GF-D8 (cell line): ENCODE measurements at places on chromosomes 1 and 21.

DNA sequence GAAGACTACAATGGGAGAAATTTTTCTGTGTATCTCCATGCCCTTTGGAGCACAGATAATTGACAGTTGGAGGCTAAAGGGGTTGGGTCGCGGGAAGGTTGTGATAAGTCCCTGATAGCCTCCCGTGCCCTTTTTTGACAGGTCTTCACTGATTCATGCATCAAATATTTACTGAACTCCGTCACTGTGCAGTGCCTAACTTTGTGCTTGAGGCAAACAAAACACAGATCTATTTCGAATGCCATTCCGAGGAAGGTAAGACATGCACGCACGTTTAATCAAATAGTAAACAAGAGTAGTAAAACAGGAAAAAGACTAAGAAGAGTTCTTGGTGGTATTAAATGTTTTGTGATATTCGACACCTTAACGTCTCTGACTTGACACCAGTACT is 494 bp upstream of the PIP5K1A start:
- no peak for DNase-seq

- no peak for DNase-seq
These were observed 12.2 kb upstream of the SPEN start for GRCh38 chr1:15835205-15835740.

GRCh38 chr1:4093856-4094565 is 193.9 kb upstream of the C1orf174 start:
- DNase-seq: no peak

DNA sequence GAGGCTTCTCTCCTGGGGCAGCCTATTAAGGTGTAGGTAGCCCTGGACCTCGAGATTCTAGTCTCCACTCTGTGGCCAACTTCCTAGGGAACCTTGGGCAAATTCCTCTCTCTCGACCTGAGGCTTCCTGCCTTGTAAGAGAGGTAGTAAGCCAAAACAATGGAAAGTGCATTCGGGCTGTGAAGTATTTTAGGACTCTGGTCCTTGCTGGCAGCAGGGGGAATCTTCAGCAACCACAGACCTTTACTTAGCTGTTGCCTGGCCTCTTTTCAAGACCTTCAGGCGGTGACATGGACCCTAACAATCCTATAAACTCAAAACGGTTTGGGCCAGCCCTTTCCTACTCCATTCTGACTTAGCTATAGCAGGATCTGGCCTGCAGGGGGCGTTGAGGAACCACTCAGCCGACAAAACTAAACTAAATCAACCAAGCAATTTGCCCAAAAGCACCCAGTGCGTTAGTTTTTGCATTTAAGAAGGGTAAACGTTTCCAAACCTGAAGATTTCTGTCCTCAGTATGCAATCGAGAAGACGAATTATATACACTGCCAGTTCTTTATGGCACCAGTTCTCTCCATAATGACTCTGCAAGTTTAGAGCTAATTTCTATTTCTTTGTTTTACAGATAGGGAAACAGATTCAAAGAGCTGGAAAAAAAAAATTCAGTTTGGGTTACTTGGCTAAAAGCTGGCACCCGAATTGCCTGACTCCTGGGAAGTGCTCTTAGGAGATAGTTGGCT is 10.9 kb upstream of the SESN2 start:
- DNase-seq: peak; percentile 60

GRCh38 chr1:42674214-42674613 is 8.0 kb upstream of the YBX1 start:
- no peak for DNase-seq

DNA sequence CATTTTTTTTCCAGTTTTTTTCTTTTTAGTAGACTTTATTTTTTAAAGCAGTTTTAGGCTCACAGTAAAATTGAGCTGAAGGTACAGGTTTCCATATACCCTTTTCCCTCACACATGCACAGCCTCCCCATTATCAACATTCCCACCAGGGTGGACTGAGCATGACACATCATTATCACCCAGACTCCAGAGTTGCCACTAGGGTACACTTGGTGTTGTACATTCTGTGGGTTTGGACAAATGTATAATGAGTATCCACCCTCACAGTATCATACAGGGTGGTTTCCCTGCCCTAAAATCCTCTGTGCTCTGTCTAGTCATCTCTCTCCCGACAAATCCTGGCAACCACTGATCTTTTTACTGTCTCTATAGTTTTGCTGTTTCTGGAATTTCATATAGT is 3.0 kb upstream of the AIM2 start:
- no peak for DNase-seq

DNA sequence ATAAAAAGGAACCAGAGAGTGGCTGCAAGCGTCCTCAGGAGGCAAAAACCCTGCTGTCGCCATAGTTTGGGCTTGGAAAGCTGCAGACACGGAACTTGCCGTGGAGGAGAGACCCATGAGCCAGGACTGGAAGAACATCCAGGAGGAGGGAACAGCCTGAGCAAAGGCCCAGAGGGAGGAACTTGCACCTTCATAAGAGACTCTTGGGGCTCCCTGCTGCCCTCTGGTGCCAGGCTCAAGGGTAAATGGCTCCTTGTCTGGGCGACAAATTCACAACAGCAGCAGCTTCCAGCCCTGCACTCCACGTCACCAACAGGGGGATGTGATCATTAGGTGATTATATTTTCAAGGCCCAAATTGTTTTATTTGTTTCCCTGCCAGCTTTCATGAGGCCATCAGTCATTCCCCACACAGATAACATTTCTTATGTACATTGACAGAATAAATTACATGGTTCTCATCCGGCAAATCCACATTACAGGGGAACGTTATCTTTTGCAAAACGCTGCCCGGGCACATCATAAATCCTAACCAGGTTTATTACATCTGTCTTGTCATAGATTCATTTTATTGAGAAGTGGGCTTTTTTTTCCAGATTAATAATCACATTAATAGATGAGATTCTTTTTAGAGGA is 143.0 kb upstream of the GRIK3 start:
- DNase-seq: no peak

- DNase-seq: no peak
These were observed 5.1 kb upstream of the SMIM1 start for GRCh38 chr1:3767328-3767925.

DNA sequence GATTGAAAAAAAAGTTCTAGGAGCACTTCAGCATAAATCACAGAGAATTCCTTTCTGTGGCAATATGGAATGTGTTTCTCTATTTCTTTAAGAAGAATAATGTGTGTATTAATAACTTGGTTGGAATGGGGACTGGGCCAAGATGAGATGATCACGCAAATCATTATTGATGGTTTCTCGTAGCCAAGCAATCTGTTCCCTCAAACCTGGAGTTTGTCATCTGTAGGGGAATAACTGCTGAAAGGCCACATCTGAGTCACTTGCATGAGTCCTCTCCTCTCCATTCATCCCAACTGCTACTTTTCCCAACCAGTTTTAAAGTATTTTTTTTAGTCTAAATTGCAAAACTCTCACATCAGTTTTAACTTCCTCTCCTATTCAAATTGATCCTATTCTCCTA is 480.4 kb downstream of the PLPP3 start:
- DNase-seq: no peak

- no peak for DNase-seq
These were observed 1.6 kb upstream of the MMP23B start for GRCh38 chr1:1630191-1630964.

DNA sequence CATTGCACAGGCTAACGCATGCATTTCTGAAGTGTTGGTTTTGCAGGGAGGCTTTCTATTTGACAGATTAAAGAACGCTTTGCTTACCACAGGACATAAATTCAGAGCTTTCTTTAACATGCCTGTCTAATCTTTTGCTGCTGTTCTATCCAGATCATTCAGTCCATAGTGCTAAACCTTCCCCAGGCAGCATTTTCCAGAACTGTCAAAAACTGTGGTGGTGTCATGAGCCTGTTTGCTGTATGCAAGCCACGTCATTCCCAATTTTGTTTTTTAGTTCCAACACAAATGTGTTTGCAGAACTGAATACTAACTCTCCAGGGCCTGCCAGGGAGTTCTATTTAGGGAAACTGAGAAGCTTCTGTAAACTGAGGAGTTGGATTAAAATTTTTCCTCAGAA is 390.5 kb upstream of the LYPLAL1 start:
- DNase-seq: no peak

DNA sequence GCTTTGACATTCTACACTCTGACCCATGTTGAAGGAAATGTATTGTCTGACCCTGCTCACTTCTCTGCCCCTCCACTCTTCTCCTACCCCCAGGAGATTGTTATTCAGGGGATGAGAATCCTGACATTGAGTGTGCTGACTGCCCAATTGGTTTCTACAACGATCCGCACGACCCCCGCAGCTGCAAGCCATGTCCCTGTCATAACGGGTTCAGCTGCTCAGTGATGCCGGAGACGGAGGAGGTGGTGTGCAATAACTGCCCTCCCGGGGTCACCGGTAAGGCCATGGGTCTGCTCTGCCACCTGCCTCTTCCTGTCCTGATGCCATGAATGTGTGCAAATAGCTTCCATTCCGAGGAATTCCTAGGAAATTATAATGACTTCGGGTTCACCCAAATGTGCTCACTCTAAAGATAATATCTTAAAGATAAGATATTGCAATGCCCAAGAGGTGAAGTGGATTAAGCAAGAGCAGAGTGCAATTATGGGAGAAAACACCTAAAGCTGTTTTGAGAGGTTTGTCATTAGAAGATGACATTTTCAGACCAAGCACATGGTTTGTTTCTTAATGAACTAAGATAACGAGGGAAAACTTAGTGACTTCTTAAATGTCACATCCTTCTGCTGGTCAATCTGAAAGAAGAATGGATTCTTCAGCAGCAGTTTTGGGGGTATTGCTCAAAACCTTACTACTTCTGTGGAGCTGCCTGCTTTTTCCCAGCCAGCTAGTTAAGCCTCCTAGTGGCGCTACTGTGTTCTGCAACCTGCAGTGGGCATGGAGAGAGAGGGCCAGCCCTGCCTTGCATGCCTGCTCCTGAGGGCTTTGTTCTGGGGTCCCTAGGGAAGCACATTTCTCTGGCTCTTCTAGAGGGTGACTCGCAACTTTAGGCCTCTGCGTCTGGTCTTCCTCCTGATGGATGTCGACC is 41.6 kb downstream of the LAMC2 start:
- DNase-seq: no peak

- no peak for DNase-seq
These were observed 488 bp downstream of the DBT start for GRCh38 chr1:100249155-100249536.

- DNase-seq: no peak
These were observed at the start of gene RAB3B for GRCh38 chr1:51990478-51990965. RAB3B (minus strand) TSS chr1:51990700; CDS start chr1:51977117, 13,583 bp downstream.

- no peak for DNase-seq
These were observed 524.2 kb downstream of the KIF26B start for GRCh38 chr1:245678860-245679411.

GRCh38 chr1:230503726-230504125 is 77.6 kb upstream of the PGBD5 start:
- DNase-seq: no peak

DNA sequence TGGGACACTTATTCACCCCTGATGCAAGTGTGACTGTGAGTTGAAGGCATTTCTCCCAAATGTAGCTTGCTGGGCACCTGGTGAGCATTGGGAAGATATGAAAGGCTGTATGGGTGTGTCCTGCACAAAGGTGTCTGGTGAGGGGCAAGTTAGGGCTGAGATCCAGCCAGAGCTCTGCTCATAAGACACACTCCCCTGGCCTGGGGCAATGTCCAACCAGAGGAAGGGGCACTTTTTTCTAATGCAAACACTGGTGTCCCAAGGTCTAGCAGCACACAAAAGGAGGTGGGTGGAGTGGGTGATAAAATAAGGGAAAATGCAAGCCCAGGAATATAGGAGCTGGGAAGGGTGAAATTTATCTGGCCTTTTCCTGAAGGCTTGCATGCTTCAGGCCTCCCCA is 57.0 kb upstream of the TRABD2B start:
- DNase-seq: no peak

GRCh38 chr1:205532026-205532898 is 27.8 kb downstream of the CDK18 start:
- DNase-seq: no peak

DNA sequence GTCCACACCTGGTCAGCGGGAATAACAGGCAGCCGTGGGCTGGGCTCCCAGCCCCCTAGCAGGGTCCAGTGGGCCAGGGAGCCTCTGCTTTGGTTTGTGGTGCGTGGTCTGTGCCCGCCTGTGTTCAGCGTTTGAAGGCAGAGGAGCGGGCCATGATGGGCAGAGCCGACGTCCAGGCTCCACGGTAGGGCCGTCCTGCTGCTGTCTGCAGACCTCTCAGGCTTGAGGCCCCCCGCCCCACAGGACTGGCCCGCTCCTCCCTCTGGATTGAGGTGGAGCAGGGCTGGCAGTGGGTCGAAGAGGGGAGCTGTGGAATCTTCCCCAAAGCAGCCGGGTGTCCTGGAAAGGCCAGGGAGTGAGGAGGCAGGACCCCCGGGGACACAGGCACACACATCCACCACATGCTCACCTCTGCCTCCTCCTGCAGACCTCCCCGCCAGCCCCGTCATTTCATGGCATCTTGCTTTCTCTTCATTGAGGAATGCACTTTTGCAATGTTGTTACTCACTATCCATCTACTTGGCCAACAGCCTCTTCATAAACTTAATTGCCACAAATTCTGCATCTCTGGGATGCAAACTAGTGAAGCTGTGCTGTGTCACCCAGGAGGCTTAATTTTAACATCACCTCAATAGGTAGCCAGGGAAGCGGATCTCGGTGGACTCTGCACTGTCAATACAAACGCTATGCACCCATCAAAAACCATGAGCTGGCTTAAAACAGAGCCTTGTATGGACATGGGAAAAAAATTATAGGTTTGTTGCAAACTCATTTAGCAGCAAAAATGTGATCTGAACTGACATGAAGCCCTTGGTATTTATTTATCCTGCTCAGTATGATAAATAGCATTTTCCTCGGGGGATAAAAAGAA is 85.9 kb downstream of the PDE9A start:
- no peak for DNase-seq

DNA sequence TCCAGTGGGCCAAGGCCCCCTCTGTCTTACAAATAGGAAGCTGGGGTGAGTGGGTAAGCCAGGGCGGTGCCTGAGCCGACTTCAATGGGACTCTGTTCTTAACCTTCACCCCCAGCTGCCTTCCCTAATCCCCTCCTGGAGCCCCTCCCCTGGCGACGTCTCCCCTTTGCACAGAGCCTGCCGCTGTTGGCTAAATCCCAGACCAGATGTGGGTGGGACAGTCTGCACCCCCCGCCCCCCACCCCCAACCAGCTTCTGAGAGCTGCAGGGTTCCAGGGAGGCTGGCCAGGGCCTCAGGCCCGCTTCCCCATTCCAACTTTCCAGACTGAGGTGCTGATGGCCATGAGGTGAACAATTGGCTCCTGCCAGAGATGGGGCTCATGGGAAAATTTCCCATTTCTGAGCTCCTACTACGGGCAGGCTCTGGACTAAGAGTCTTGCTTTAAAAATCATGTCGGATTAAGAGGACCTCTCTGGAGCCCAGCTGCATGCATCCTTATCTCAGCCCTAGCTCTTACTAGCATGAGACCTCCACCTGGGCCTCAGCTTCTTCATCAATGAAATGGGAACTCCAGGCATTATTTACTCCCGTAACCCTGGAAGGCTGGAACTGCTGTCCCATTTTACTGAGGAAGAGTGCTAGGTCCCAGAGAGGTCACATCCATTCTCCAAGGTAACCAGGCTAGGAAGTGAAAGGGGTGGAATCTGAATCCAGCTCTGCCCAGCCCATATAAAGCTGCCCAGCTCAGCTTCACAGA is 6.4 kb downstream of the COL8A2 start:
- DNase-seq: no peak

GRCh38 chr1:217891966-217892365 is 260.8 kb downstream of the SPATA17 start:
- DNase-seq: no peak
